ENCODE measurements at places on chromosomes 12 and 14.

- no peak for DNase-seq
Measured at GRCh38 chr14:103518422-103519042, 4.1 kb downstream of the CKB start.

- DNase-seq = no peak
Measured at GRCh38 chr14:93520053-93520607, 89.4 kb downstream of the UNC79 start.

GRCh38 chr12:39272871-39273655, 169.9 kb downstream of the KIF21A start:
- DNase-seq = no peak

DNA sequence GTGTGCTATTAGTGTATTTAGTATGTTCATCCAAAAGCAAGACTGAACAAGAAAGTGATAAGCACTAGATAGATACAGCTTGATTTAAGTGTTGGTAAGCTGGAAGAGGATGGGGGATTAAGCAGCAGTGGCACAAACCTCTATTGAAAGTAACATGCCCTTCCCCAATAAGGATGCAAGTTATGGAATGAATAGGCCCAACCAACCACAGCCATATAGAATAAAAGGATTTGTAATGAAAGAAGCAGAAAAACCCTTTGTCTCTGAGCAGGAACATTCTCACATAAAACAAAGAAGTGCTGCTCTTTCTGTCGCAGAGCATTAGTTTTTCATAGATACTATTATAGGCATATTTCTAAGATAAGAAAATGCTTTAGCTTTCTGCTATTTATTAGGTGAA, 310.7 kb downstream of the IPO8 start:
- DNase-seq = no peak

DNA sequence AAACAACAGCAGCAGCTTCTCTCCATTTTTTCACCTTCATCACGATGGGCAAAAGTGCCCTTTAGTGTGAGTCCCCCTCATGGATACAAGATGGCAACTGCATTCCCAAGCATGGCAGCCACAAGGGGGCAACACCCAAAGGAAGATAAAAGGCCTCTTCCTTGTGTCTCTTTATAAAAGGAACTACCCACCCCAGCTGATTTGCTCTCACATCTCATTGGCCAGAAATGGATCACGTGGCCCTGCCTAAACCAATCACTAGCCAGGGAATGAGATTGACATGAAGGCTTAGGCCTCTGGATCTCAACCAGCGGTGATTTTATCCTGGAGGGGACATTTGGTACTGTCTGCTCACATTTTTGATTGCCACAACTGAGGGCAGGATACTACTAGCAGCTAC, 21.9 kb upstream of the IFT81 start:
- no peak for DNase-seq

DNA sequence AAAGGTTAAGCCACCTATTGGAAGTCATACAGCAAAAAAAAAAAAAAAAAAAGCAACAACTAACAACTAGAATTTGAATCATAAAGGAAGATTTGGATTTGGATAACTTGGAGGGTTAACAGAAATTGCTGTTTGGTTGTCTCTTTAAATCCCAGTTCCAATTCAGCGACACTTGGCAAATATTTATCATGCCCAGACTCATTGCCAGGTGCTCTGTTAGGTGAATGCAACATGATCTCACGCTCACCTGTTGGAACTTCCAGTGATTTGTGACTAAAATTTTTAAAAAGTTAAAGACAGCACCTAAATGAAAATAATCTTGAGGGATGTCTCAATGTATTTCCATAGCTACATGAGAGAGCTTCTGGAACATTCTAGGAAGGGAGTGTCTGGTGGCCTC, 103.7 kb downstream of the TBX3 start:
- no peak for DNase-seq

DNA sequence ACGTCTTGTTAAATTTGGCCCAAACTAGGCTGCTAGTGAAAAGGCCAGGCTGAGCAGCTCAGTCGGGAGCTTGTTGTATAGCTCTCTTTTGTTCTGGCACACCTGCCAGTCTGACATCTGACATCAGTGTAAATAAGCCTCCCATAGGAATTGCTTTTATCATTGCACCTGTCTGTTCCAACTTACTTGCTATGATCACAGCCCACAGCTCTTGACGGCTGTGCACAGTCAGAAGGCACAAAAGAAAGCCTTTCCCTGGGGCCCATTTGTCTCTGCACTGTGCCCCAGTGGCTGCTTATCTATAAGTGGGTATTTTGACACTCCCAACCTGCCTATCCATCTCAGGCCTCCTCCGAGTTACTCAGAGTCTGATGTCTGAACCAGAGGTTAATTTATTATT, 324.5 kb downstream of the NUAK1 start:
- no peak for DNase-seq

DNA sequence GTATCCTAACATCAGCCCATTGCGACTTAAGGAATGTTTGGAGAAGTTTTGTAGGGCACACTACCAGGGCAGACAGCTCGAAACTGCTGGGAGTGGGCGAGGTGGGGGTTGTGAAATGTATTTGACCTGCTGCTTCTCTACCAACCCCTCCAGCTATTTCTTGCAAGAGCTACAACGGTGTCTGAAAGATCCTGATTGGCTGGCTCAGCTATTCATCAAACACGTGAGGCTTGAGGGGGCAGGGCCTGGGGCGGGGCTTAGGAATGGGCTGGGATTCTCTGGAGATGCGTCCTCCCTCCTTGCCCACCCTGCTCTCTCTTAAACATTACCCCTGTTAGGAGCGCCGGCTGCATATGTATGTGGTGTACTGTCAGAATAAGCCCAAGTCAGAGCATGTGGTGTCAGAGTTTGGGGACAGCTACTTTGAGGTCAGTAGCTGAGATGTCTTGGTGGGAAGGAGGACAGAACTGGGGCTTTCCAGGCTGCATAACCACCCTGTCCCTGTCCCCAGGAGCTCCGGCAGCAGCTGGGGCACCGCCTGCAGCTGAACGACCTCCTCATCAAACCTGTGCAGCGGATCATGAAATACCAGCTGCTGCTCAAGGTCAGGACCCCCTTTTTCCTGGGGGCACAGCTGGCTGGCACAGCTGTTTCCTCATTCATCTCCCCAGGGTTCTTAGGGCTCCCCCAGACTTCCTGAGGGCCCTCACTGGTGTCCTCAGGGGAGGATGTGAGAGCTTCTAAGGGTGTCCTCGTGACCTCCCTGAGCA, 3.1 kb downstream of the ARHGEF25 start:
- DNase-seq = no peak

GRCh38 chr14:60722107-60722356, 2.1 kb downstream of the SIX4 start:
- peak; percentile 13 for DNase-seq

DNA sequence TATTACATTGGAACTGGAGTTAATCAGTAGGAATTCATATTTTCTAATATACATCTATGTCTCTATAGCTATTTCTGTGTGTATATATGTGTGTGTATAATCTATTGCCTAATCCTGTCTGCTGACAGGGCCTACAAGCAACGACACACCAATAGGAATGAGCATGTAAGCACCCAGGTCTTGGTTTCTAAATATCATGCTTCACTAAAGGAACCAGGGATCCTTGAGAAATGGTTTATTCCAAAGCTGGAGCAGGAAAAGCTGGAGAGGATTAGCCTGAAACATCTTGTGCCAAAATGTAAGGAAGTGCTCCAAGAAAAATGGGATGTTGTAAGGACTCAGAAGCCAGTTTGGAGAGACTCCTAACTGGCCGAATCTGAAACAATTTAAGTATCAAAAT, 29.3 kb upstream of the LGALS3 start:
- DNase-seq = no peak

- DNase-seq = no peak
Measured at GRCh38 chr12:95553197-95553943, 2.1 kb upstream of the USP44 start.

DNA sequence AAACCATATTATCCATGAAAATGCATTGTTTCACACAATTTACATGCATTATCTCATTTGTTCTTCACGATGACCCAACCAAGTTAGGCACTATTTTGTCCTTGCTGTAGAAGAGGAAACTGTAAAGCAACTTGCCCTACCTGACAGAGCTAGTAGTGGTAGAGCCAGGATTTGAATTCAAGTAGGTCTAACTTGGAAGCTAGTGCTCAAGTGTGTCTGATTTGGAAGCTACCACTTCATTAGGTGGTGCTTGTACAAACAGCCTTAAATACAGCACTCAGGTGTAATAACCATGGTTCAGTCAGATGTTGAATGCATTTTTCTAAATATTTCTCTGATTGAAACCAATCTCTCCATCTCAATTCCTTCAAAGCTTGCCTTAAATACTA, 123.6 kb downstream of the PAWR start:
- no peak for DNase-seq

- DNase-seq = no peak
Measured at GRCh38 chr14:101839236-101839635, 77.7 kb downstream of the PPP2R5C start.

DNA sequence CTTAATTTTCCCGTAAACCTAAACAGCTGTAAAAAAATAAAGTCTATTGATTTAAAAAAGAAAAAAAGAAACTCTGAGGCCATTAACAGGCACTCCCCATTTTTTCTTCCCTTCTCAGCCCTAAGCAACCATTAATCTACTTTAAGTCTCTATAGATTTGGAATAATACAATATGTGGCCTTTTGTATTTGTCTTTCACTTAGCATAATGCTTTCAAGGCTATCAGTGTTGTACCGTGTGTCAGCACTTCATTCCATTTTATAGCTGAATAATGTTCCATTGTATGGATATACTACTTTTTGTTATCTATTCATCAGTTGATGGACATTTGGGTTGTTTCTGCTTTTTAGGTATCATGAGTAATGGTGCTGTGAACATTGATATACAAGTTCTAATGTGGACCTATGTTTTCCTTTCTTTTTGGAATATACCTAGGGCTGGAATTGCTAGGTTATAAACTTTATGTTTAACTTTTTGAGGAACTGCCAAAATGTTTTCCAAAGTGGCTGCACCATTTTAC, 15.7 kb downstream of the CREBL2 start:
- no peak for DNase-seq

DNA sequence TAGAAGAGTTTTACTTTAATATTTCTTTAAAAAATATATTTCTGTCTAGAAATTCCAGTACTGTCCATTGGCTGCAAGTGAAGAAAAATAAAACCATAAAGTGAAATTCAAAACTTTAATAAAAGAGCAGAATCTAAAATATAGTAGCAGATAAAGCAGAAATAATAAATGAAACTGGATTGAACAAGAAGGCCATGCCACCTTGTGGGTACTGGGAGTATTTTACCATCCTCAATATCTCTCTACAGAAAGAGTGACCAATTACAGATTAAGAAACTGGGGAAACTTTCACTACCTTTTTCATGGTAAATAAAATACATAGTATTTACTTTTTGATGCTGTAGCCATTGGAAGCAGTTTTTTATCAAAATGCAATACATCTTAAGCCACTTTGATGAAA, 220.5 kb downstream of the BCAT1 start:
- DNase-seq = no peak

DNA sequence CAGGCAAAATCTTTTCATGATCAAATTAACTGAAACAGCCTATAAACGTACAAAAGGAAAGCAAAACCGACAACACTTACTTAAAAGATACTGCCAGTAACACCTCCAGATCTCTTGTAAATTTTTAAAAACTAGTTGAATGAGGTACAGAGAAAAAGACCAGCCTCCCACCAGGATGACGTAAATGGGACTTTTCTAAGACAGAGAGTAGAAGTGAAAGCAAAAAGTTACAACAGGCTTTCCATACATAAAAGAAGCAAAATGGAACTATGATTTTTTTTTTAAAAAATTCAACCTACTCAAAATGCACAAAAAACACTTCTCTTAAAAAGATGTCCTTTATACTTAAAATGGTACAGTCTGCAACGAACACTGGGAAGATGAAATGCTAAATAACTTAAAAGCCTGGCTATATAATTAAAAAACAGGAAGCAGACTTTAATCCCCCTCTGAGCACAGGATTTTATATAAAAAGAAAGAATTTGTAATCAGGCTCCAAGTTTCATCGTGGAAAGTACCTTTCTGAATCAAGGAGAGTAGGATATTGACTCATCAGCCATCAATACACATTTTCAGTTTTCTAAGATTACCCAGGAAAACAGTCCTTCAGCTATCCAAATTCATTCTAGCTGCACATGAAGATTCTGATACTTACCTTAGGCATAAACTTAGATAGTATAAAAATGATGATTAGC, 14.2 kb upstream of the MYO1A start:
- DNase-seq = peak; percentile 4

- no peak for DNase-seq
Measured at GRCh38 chr12:47318963-47319362, 239.2 kb upstream of the AMIGO2 start.

DNA sequence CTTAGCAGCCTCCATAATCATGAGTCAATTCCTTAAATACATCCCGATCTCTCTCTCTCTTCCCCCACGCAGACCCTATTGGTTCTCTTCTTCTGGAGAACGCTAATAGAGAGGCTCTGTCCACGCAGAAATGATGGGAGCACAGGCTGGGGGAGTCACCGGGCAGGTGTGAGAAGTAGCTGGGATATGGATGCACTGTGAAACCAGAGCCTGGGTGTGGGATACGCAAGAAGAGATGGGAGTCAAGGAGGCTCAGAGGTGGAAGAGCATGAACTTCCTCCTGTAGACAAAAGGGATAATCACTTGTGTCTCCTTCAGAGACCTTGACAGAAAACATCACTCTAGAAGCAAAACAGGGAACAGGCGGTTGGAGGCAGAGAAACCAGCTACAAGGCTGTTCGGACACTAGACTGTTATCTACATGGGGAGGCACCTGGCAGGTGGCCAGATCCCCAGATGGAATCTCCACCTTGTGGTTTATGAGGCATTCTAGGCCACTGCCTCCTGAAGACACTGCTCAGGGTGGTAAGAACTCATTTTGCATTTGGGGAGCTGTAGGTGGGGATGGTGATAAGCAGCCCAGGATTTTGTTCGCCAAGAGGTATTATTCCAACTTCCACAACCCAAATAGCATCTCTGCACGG, 7.2 kb upstream of the SELPLG start:
- DNase-seq = no peak

DNA sequence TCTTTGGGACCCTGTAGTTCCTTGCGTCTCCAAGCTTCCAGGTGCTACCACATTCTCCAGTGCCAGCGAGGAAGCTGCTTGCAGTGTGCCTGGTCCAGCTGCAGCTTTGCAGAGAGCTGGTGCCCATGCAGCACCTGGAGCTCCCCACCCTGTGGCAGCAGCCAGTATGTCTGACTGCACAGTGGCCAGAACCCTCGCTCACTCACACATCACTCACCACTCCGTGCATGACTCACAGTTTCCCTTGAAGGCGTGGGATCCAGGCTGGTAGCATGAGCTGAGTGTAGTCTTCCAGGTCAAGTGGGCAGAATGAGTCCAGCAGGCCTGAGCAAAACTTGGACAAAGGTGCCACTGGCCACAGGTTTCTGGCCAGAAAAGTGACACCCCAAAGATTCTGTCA, 33.6 kb downstream of the SDR9C7 start:
- no peak for DNase-seq

DNA sequence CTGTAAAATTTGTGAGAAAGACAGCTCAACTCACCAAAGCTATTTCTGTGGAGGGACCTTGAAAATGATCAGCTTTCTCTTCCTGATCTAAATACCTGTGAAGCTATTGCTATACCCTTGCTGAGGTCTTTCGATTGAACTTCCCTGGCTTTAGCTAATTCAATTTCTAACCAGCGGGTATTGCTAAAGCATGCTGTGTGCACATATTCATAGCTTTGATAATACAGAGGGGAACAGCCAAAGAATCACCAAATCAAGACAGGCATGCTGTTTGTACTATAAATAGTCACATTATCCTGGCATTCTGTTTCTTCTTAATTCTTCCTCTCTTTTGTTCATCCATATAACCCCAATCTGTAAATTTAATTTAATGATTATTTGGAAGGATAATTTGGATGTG, 233.0 kb downstream of the LRFN5 start:
- no peak for DNase-seq

GRCh38 chr12:72747111-72747849, 475.1 kb downstream of the TRHDE start:
- peak; percentile 76 for DNase-seq

GRCh38 chr14:80549141-80549540, 337.8 kb upstream of the DIO2 start:
- no peak for DNase-seq
